ENCODE measurements at places on chromosomes 12 and 14.
A peak's percentile ranks its signal among the peaks of the same experiment; 100 is the strongest.

GRCh38 chr12:7039403-7039802 is 21.1 kb upstream of the C1S start:
- DNase-seq: no peak

GRCh38 chr12:89951694-89952060 is 243.0 kb upstream of the ATP2B1 start:
- no peak for DNase-seq

DNA sequence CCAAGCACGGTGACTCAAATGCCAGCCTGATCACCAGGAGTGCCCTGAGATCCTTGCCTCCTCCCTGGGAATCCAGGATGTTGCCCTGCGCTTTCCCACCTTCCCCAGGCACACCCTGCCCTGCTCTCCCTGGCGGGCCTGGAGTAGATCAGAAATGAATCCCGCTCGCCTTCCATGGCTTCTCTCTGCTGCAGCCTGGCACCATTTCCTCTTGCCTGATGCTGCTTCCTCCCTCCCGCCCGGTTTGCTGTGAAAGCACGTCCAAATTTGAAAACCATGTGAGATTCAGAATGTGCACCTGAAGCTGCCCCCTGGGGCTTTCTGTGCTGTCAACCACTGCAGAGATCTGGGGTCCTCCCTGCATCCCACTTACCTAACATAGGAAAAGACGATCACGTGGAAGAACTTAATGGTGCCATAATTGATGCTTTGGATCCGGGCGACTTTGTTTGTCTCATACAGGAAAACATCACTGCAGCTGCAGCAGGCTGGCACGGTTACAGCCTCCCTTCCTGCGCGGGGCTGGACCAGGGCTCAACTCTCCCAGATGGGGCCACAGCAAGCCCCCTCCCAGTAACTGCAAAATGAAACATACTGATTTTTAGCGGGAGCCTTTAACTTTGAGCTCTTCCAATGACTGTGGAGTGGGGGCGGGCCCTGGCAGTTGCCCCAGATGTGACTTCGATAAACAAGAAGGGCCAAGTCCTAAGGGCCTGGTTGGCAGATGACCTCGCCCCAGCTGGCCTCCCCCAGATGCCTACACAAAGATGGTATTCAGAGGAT is 24.9 kb upstream of the C12orf76 start:
- DNase-seq: peak; percentile 33

DNA sequence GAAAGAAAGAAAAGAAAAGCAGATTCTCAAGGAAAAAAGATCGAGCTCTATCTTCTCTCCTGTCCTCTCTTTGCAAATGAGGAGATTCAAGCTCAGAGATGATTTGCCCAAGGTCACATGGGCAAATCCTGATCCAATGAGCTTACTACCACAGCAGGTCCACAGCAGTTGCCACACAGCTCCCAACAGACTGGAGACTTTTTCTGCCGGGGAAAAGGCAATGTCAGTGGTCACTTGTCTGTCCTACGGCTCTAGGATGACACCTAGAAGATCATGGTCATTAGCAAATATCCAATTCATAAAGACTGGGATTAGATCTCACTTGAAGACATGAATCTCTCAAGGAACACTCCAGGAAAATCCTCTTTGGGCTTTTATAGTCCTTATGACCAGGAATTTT is 58.8 kb downstream of the TTC7B start:
- DNase-seq: no peak

- DNase-seq: no peak
Measured at GRCh38 chr12:103785243-103786031, 55.6 kb downstream of the NT5DC3 start.

GRCh38 chr14:76710056-76711010 is 50.9 kb upstream of the VASH1 start:
- peak; percentile 4 for DNase-seq

GRCh38 chr12:85322715-85323114 is 42.7 kb downstream of the ALX1 start:
- DNase-seq: no peak

DNA sequence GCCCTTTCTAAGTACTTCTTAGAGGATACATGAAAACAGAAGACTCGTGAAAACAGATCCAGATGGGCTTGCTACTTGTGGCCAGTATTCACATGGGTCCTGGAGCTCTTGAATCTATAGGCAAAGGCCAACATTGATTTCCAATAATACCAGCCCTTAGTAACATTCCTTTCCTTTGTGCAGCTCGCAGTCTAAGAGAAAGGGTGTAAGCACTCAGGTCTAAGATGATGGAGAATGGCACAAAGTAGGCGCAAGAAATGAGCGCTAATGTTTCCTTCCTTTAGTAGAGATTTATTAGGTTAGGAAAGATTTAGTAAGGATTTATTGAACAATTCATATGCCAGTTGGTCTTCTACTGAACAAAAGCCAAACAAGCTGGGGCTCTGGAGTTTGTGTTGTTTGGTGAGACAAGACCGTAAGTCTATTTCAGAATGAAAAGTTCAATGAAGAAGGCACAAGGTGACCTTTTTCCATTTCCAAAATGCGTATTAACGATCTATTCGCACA is 525 bp downstream of the RNU6-8 start:
- DNase-seq: no peak

DNA sequence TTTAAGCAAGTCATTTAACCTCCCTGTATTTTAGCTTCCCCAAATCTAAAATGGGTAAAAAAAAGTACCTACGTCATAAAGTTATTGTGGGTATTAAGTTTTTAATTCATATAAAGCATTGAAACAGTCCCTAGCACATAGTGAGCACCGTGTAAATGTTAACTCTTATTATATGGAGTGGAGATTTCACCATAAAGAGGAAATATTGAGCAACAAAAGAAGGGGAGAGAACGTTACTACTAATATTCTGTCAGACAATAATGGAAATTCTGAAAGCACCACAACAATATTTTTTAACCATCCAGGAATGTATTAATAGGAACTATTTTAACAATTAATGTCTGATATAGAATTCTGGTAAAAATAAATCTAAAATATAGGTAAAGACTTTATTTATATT is 7.8 kb upstream of the CD163L1 start:
- no peak for DNase-seq

- DNase-seq: peak; percentile 29
Measured at GRCh38 chr12:52582971-52583456, 9.4 kb upstream of the KRT74 start.

DNA sequence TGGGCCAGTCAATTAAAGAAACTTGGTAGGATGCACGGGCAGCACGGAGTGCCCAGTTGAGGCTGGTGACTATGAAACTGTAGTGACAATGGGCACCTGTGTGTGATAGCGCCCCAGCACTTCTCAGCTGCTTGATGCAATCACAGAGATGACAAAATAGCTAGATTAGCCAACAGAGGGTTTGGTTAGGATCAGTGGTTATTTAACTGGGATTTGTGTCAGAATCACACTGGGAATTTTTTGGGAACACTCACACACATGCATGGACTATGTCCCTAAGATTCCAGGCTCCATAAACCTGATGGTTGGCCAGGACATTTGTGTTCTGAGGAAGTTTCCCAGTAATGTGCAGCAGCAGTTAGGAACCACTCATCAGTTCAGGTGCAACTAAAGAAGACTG is 51.2 kb upstream of the DAAM1 start:
- DNase-seq: no peak

DNA sequence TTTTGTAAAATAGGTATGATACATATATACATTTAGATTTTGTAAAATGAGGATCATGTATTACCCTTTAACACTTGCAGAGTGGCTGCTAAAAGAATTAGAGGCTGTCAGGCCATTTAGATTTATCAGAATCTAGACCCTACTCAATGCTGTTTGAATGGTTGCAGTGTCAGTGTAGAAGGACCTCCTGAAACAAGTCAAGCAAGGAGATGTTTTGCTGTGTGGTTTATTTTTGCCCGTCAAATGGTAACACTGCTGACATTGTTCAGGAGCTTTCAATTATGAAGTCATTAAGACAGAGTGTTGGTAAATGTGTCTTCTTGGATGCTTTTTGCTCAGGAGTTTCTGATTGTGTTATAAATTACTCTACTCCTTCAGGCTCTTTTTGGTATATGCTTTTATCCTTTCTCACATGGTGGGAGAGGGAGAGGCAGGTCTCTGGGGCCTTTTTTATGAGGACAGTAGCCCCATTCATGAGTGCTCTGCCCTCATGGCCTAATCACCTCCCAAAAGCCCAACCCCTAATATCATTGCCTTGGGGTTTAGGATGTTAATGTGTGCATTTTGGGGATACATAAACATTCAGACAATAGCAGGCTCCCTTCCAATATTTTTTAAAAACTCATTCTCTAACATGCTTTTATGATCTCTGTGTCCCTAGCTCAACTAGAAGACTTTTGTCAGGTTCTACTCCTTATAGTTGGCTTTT is 16.5 kb downstream of the EID3 start:
- no peak for DNase-seq

DNA sequence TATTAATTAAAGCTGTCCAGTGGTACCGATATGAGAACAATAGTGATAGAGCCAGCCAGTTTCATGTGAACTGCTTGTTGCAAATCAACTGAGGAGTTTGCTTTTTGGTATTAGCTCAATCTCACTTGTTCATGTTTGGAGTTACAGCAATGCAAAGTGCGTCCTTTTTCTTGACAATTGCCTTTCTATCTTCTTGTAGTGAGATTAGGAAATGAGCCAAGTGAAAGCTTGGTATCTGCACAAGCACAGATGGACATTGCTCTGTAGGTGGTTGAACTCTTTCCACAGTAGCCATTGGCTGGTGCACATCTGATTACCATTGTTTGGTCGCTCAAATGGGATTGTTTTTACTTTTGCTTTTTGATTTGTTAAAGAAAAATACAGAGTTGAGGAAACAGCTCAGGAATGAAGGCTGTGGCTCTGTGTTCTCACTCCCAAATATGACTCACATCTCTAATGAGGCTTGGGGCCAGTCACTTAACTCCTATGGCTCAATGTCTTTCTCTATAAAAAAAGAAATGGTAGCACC is 241.4 kb downstream of the BMP4 start:
- no peak for DNase-seq

DNA sequence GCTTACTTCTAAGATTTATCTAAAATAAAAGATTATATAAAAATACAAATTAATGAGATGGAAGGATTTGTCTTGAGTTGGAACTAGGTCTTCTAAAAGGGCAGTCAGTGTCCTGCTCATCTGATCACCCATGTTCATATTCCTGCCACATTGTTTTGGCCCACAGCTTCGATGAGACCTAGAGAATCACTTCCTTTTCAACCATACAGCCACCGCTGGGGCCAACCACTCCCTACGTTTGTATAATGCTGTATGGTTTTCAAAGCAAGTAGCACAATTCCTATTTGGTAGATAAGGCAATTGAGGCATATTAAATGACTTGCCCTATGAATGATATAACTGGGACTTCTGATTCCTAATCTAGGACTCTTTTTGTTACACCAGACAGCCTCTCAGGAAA is 249.4 kb downstream of the ZFP36L1 start:
- DNase-seq: no peak
